ENCODE measurements at places on chromosomes 5 and 9.

DNA sequence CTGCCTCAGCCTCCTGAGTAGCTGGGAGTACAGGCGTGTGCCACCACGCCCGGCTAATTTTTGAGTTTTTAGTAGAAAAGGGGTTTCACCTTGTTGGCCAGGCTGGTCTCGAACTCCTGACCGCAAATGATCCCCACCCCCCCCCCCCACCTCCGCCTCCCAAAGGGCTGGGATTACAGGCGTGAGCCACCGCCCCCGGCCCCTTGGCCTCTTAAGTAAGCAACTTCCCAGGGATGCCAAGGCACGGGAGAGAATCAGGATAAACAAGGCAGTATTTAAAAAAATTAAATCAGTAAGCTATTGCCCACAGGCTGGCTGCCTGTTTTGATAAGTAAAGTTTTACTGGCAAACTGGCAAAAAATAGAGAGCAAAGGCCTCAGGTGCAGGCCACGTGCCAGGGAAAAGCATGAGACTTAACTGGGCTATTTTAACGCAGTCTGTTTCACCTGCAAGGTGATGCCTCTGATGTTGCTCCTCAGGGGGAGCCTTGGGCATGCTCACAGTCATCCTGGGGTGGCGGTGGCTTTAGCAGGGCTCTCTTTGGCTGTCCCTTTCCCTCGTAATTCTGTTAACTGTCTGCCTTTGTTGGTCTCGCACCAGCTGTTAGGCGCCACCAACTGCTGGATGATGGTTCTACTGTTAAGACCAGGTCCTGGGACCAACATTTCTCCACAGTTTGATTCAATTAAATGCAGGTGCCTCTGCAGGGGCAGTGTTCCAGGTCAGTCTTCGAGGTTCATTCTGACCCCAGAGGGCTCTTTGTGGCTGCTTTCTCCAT is 19.4 kb upstream of the RNF130 start:
- peak; percentile 51 for DNase-seq

DNA sequence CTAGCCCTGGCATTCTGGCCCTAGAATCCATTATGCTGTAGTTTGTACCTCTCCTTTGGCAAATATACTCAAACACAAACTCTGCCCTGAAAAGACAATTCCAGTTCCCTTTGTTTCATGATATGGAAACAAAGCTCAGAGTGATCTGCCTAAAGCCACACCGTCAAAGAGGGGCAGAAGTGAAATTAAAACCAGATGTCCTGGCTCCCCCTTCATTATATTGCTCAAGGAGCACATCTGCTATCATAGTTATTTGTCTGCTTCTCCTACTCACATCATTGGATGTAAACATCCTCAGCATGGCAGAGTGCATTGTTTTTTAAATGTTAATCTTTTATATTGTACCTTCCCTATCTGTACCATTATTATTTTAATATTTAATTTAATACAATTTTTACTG is 266.7 kb upstream of the SMARCA2 start:
- no peak for DNase-seq

GRCh38 chr9:137435980-137436760 is 5.0 kb downstream of the ENTPD8 start:
- DNase-seq: peak; percentile 84

GRCh38 chr9:38108326-38108725 is 39.3 kb upstream of the SHB start:
- no peak for DNase-seq

DNA sequence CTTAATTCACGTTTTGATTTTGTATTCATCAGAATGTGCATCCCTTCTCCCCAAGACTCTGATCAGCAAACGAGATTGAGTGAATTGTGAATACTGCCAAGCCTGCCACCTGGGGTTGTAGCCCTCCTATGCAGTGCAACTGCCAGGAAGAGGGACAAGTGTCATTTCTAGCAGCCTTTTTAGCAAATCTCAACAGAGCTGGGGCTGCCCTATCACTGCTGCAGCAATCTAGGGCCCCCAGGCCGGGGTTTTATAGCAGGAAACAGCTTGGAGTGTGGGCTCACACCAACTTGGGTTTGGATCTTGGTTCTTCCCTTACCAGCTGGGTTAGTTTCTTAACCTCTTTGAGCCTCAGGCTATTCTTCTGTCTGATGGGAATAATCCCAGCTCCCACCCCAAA is 4.0 kb downstream of the CSF1R start:
- DNase-seq: no peak

DNA sequence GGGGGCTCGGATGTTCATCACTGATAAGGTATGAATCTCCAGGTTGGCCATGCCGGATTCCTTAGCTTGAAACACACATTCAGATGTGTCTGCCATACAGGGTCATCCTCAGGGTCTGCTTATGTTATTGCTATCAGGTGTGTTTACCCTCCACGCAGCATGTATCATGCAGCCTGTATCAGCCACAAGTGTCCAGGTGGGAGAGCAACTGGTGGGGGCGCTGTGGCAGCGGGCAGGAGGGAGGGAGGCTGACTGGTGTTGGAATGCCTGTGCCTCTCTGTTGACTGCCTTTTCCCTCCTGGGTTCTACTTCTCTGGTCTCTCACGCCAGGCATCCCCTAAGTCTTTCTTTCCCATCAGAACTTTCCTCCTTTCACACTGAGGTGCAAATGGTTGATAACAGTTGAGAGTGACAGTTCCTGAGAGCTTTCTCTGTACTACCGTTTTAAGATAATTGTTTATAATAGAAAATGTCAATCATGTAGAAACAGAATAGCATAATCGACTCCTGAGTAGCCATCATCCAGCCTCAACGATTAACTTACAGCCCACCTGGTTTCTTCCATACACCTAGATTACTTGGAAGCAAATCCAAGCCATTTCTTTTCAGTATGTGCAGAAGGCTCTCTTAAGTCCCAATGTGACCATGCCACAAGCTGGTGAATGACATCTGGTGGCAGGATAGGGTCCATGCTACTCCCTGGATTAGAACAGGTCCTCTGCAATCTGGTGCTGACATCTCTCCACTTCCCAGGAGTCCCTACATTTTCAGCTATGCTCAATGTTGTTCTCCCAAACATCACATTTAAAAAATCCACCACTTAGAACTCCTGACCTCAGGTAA is 86.6 kb downstream of the ACER2 start:
- DNase-seq: no peak

DNA sequence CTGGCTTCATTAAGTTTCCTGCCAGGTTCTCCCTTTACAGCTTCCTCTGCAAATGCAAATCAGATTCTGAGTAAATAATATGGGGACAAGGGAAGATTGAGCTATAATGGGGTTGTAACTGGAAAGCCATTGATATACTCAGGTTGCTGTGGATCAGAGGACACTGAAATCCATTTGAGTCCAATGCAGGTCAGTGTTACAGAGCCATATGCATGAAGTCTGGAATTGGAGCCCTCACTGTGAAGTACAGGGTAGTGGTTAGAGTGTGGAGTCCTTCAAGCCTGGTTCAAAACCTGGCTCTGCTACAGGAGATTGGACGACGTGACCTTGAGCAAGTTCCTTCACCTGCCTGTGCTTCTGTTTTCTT is 48.7 kb downstream of the TIMD4 start:
- DNase-seq: no peak

- no peak for DNase-seq
Observed at GRCh38 chr9:37102486-37102885, 17.9 kb upstream of the ZCCHC7 start.

DNA sequence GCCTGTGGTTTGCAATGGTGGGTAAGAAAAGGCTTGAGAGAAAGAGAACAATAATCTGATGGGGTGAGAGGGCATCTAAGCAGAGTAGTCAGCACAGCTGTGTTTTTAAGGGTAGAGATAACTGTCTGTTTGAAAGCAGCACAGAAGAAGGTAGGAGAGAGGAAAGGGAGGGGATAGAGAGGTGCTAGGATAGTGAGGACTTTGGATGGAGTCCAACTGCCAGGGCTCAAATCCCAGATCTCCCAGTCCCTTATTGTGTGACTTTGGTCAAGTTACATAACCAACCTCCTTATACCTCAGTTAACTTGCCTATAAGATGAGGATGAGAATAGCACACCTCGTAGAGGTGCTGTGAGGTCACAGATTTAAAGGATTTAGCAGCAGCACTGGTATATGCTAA is 55.6 kb downstream of the GPR21 start:
- no peak for DNase-seq

DNA sequence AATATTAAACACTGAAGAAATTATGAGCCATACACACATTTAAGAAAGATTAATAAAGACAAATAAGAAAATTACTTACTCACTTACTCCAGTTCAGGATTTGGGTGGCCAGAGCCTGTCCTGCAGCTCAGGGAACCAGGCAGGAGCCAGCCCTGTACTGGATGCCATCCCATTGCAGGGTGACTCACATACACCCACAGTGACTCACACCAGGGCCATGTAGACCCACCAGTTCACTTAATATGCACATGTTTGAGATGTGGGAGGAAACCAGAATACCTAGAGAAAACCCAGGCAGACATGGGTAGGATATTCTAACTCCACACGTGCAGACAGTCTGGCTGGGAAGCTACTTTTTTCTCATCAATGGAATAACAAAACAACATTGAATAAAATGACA is 49.6 kb upstream of the ADRB2 start:
- peak; percentile 91 for DNase-seq

GRCh38 chr9:130347931-130348330 is 82.4 kb downstream of the HMCN2 start:
- no peak for DNase-seq

DNA sequence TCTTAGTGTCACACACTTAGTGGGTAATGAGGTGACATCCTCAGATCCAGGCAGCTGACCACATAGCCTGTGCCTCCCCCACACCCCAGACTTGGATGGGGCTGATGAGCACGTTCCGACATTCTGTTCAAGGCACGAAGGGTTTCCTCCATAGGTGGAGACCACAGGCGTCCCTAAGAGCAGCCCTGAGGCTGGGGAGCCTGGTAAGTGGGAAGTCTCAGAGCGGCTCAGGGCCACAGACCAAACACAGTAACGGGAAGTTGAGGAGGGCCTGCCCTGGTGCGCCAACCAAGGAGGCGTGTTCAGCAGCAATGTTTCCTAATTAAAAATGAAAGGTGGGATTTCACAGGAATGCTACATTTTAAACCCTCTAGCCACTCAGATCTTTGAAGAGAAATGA is 102.3 kb upstream of the PHYKPL start:
- no peak for DNase-seq

DNA sequence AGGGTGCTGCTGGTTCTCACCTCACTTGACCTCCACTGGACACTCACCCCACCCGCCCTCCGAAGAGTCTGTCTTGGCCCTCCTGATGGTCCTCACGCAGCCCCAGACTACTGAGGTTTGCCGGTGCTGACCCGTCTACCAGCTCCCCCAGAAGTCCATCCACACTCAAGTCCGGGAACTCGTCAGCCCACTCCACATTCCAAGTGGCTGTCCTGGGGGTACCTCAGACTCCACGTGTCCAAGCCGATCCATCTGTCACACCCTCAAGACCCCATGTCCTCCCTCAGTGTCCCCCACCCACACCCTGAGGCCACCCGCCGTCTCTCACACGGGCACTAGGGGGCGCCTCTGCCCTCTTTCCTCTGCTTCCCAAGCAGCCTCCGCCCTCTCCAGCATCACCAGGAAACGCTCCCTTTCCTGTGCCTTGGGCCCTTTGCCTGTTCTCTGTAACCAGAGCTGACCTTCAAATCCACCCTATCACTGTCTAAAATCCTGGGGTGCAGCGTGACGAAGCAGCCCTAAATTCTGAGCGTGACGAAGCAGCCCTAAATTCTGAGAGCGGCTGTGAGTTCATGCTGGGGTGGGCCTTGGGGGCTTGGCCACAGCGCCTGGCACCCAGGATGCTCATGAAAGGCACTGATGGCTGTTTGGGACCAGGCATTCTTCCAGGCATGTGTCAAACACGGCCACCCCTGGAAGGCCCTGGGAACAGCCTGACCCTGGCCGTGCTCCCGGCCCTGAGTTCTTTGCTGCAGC is 95.7 kb downstream of the KCNT1 start:
- no peak for DNase-seq

DNA sequence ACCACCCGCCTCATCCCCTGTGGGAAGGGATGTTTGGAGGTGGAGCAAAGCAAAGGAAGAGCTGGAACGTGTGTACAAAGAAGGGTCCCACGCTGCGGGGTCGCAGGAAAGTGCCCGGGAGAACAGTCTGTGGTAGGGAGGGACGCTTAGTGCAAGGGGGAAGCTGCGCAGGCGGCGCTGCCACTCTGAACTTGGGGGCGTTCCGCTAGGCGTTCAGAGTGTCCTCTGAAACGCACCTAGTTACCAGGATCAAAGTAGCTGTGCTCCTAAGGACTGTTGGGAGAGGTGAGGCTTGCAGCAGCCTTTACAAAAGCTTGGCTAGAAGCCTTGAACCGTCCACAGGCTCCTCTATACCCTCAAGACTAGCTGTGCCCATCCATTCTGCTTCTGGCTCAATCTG is 29.3 kb upstream of the PDE8B start:
- DNase-seq: no peak

DNA sequence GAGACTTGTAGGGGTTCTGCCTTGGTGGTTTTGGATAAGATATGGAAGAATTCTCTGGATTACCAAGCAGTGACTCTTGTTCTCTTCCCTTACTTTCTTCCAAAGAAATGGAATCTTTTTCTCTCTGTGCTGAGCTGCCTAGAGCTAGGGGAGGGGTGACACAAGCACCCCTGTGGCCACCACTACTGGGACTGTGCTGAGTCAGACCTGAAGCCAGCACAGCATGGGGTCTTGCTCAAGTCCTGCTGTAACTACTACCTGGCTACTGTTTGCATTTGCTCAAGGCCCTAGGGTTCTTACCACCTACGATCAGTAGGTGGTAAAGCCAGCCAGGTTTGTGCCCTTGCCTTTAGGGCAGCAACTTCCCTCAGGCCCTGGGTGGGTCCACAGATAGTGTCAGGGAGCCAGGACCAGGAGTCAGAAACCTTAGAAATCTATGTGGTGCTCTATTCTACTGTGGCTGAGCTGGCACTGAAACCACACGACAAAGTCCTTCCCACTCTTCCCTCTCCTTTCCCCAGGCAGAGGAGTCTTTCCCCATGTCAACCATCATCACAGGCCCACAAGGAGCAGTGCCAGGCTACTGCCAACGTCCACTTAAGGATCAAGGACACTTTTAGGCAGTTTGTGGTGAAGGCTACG is 53.8 kb downstream of the SREK1 start:
- DNase-seq: no peak

GRCh38 chr5:14849516-14850294 is 21.9 kb downstream of the ANKH start:
- peak; percentile 79 for DNase-seq

GRCh38 chr5:83562071-83562606 is 90.6 kb downstream of the VCAN start:
- no peak for DNase-seq

- no peak for DNase-seq
Observed at GRCh38 chr5:543755-544674, 19.8 kb upstream of the SLC9A3 start.

GRCh38 chr9:82116556-82116955 is 128.0 kb downstream of the SPATA31D1 start:
- no peak for DNase-seq

DNA sequence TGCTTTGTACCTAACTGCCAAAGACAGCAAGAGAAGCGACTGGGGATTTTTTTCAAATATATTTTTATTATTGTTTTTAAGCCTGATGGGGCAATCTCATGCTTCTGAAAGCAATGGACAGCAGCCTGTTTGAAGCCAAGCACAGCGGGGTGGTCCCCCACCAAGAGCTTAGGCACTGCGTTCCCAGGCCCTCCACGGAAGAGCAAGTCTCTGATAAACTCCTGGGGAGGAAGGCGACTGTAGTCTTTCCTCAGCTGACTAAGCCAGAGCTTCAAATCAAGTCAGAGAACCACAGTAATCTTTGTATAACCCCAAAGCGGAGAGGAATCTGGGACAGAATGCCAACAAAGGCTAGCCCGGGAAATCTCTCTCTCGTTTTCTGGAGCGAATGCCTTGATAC is 54.4 kb downstream of the ARSB start:
- DNase-seq: no peak

Measured in RPMI7951 (cell line).